ENCODE measurements at places on chromosomes 3 and 15.

- DNase-seq: no peak
Measured at GRCh38 chr3:101695779-101696372, 9.4 kb upstream of the RPL24 start.

DNA sequence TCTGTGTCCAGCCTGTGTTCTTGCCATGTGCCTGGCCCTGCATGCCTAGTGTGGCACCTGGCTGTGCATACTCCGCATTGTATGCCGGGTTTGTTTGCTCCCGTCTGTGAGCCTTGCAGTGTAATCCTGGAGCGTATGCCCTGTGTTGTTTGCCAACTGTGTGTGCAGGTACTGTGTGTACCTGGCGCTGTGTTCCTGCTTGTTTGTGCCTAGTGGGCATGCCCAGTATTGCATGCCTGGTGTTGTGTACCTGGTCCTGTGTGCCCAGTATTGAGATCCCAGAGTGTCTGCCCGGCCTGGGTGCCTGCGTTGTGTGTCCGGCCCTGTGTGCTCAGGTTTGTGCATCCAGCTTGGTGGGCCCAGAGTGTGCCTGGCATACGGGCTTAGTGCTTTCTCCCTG, 54.5 kb upstream of the CHRNA7 start:
- DNase-seq: no peak

DNA sequence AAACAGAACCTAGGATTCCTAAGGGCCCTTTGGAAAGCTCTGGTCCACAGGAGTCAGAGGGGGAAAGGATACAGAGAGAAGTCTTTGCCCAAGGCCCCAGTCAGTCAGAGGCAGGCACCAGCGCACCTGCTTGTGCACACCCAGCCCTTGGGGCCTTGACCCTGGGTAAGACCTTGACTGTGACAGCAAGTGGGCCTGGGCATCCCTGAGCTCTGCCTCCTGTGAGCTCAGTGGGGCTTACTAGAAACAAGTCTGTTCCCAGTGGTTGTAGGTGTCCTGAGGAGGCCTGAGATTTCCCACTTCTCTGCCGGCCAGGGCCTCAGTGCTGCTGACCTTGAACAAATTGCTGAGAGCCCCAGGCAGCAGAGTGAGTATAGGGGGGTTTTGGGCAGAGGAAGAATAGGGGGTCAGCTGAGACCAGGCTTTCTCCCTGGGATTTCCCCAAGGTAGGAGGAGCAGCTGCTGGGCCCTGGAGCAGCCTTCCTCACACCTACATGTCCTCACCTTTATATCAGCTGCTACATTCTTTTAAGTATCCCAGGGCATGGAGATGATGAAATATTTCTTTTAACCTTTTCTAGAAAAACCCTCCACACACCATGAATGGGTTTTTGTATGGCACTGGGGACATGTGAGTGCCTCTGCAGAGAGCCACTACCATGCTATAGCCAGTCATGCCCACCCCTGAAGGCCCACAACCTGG, 9.7 kb upstream of the DAG1 start:
- DNase-seq: no peak

- no peak for DNase-seq
Measured at GRCh38 chr3:32865383-32865782, 47.6 kb downstream of the TRIM71 start.

- no peak for DNase-seq
Measured at GRCh38 chr3:72889310-72890165, 1.7 kb downstream of the GXYLT2 start.

- DNase-seq: no peak
Measured at GRCh38 chr15:72599855-72600464, 54.5 kb upstream of the GOLGA6B start.

- no peak for DNase-seq
Measured at GRCh38 chr3:156547637-156548036, 7.3 kb downstream of the SSR3 start.

Measured in activated naive CD8-positive, alpha-beta T cell treated with anti-CD3 and anti-CD28 coated beads, Interleukin-2, amount 50 U/mL, for 16 hours (primary cell).